CD4-positive, alpha-beta T cell treated with Interleukin-17A for 1 hour (primary cell): ENCODE measurements at places on chromosomes 2 and 18.

DNA sequence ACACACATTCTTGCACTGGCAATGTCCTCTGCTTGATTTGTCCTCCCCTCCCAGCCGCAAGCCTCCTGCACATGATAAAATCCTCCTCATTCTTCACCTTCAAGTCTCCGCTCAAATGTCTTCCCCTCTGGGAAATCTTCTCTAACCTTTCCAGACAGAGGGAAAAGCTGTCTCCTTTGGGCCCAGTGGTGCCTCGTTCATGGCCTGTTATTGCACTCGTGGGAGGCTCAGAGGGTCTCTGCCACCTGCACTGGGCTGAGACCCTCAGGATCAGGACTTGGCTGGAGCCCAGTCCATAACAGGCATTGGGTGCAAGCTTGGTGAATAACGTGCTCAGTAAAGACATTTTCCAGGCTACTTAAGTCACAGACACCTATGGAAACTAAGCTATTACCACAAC, 68.6 kb downstream of the PTGR3 start:
- DNase-seq = no peak

- DNase-seq = no peak
Measured at GRCh38 chr2:220451438-220451837, 824.0 kb downstream of the SLC4A3 start.

GRCh38 chr2:27621524-27621923, 7.3 kb downstream of the CCDC121 start:
- DNase-seq = no peak

- DNase-seq = no peak
Measured at GRCh38 chr2:161283926-161284325, 24.3 kb upstream of the PSMD14 start.

- no peak for DNase-seq
Measured at GRCh38 chr2:206890926-206891325, 48.4 kb upstream of the CPO start.

- no peak for DNase-seq
Measured at GRCh38 chr18:63236921-63237846, 82.4 kb downstream of the BCL2 start.

GRCh38 chr2:217105733-217106649, 246.1 kb upstream of the TNP1 start:
- no peak for DNase-seq

DNA sequence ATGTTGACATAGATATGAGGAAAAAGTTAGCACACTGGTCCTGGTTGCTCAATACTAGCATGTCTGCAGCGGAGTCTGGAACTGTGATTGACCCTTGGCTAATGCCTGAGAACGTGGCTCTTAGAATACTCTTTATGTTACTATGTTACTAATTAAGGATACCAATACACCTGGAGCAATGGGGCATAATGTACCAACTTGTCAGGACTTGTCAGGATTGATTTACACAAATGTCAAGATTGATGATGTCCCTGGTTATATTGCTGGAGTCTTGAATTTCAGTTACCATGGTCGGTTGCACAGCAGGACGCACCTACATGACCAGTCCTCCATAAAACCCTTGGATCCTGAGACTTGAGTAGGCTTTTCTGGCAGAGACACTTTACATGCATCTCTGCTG, 810.9 kb downstream of the CPS1 start:
- no peak for DNase-seq

DNA sequence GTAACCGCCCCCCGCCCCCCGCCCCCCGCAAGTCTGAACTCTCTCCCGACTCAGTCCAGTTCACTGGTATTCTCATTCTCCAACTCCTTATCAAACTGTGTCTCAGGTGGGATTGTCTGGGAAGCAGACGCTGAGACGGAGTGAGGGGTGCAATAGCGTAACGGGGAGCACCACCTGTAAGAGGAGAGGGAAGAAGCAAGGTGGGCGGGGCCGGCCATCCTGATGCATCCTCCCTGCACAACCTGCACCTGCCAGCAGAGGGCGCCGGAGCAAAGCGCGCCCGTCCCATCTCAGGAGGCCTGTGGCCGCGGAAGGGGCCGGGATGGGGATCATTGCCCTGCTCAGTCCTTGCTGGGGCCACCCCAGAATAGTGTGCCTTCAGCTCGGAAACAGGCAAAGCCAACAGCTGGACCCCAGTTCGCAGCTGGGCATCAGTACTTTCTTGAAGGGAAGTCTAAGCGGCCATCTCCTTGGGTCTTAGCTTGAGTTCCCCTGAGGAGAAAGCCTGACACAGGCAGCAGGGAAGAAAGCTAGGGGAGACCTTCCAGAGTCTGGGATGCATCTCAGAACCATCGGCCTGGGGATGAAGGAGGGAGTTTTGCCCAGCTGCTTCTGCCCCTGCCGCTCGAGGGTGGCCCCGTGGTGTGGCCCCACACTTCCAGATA, 208.0 kb downstream of the TFCP2L1 start:
- DNase-seq = peak; percentile 48

- no peak for DNase-seq
Measured at GRCh38 chr2:215771241-215771640, 242.1 kb downstream of the MREG start.

DNA sequence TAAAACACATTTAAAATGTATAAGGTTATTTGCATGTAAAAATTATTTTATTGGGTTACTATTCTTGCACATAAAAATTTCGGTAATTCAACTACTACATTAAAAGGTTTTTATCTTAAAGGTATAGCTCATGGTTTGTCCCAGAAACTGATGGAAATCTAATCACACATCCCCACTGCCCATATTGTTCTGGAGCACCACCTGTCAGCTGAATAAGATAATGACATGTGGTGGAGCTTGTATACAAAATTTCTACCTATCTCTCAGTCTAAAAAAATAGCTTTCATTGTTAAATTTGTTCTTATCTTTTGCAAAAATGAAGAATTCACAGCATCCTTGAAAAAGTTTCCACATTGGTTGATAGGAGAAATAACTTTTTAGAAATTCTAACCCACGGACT, 18.3 kb downstream of the ERBB4 start:
- no peak for DNase-seq

GRCh38 chr18:74797577-74798151, 200.0 kb downstream of the ZNF407 start:
- DNase-seq = no peak

DNA sequence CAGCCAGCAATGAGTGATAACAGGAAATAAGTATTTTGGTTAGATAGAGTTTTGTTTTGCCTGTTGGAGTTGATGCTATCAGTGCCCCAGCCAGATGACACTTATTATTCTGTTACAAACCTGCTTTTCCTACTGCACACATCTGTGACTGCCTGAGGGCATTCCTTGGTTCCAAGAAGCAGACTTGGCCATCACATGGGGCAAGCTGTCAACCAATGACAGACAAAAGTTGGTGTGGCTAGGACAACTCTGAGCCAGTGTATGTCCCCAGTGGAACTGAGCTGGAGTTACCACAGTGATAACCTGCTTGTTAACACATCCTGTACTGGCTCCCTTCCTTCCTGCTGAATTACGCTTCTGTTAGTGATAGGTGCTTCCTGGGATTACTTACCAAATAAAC, 54.5 kb downstream of the FAM171B start:
- DNase-seq = no peak

GRCh38 chr18:2618009-2618408, 37.5 kb upstream of the SMCHD1 start:
- no peak for DNase-seq
